ENCODE measurements at places on chromosomes 4 and X. TPM values are rescaled to one million over a fixed set of nuclear protein-coding genes. Genes with fewer than 3 reads are reported as not detected.

GRCh38 chr4:124083711-124084110 lies 628.8 kb downstream of the ANKRD50 start:
- no peak for DNase-seq

DNA sequence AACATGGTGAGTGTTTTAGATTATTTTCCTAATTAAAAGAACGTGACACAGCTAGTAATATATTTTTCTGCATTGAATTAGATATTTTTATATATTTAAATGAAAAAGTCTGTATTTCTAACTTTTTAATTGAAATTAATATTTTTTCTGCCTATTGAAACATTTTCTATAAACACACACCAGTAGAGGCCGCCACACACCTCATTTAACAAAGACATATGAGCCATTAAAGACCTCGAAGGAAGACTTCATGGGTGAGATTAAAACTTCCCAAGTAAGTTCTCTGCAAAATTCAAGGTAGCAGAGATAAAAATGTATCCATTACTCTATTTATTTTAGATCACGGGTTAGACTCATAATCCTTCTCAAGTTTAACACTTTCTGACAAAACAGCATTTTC lies 8.3 kb downstream of the SLITRK2 start:
- no peak for DNase-seq

GRCh38 chr4:8571702-8572685 lies 8.2 kb upstream of the GPR78 start:
- DNase-seq: no peak

- no peak for DNase-seq
These were observed 19.3 kb downstream of the DDIT4L start for GRCh38 chr4:100170986-100171385.

DNA sequence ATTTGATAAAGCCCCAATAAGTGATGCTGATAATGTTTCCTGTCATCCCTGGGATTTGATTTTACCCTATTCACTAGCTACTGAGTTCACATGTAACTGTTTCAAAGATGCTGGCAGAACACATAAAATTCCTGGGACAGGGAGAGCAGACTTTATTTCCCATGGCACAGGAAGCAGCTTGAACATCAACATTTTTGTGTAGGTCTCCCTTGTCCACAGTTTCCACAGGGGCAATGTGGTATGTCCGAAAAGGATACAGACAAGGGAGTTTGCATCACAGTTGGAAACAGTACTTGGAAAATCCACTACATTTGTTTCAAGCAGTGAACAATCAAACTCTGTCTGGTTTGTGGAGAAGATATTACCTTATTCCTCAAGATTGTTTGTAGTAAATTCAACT lies 129.2 kb upstream of the KLHL4 start:
- no peak for DNase-seq

GRCh38 chrX:7614616-7615015 lies 228.4 kb upstream of the VCX start:
- no peak for DNase-seq

GRCh38 chr4:123488916-123489315 lies 92.3 kb downstream of the SPRY1 start:
- peak; percentile 50 for DNase-seq

DNA sequence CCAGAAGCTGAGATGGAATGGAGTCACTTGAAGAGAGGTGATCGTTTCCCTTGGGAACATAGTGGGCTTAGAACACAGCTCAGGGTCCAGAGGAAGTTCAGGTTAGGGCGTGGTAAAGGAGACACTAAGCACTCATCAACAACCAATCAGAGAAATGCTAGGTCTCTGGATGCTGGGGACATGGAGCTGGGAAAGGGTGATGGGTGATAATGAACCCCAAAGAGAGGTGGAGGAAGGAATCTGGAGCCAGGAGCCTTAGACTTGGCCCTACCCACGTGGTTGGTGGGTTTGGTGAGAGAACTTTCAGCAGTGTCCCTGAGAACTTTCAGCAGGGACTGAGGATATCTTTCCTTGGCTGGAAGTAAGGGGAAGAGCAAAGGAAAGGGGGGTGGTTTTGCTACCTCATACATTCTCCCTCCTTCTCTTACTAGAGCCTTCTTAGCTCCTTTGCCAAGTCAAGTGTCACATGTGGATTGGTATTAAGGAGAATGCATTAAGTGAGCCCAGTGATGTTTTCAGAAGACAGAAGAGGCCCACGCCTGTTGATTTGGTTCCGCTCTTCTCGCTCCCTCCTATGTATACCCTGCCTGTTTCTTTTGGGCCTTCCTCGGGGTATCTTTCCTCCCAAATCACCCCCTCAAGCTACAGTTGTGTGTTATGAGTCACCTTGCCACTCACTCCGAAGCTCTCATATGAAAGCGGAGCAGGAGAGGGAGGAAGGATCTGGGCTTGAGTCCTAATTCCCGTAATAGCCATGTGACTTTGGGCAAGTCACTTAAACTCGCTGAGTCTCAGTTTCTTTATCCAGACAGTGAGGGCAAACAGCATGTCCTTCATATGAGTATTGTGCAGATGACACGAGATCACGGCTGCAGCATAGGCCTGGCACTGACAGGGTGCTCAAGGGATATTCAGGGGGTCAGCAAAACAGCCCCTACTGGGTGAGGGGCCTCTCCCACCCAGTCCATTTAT lies 63.1 kb downstream of the TSC22D3 start:
- DNase-seq: peak; percentile 64

DNA sequence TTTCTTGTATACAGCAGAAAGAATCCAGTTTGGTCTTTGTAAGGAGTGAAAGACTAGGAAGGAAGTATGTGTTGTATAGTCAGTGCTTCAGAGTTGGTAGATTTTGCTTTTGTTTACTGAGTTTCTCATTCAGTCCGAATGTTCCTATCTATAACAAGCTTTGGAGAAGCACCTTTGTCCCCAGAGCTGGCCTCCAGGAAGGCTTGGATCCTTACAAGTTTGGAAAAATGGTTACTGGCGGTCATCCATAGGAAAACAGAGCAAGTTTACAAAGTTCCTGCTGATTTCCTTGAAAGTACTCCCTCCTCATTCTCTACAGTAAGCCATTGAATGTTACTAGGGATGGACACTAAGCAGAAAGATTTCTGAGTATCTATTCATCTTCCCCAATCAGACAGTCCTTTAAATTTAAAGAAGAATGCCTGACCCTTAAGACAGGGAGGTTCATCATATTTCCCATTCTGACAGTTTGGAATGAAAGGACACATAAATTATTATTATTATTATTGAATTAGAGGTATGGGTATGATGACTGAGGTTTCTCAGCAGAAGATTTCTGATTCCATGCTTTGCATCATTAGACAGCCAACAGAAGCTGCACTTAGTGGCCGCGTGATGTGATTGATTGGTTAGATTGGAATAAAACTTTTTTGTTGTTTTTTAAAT lies 35.8 kb downstream of the FAT4 start:
- DNase-seq: no peak

- DNase-seq: peak; percentile 37
These were observed 278 bp downstream of the RELL1 start for GRCh38 chr4:37685823-37686372.

- DNase-seq: peak; percentile 36
These were observed 51.2 kb upstream of the KLF3 start for GRCh38 chr4:38612646-38613414.

GRCh38 chr4:129138810-129139496 lies 43.0 kb downstream of the C4orf33 start:
- no peak for DNase-seq

DNA sequence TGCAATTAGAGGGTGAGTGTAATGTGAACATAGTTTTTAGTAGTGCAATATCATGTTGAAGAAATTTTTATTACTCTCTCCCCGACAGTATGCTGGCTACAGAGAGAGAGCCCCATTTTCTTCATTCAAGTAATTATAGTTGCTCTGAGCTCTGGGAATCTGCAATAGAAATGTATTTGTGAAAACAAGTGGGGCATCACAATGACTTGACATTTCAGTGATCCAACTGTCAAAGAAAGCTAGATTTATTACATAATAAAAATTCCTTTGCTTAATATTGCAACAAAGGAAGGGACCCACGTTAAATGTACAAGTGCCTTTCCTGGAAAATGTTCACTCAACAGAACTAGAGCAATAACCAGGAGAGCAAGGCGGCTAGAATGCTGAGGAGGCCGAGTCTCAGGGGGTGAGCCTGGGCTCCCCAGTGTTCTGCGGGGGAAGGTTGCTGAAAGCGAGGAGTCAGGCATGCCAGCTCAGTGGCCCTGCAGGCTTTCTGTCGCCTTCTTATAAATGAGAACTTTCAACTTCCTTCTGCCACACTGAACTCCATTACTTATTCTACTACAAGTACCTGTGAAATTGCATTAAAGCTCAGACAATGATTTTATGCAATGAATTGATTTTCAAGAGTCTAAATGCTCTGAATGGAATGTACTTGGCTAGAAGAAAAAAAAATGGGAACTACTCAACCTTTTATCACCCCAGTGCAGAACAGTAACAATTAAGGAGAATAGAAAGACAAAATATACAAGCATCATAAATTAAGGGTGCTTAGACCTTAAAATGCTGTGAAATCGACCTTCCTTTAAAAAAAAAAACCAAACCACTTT lies 476.4 kb downstream of the AFF2 start:
- no peak for DNase-seq

GRCh38 chr4:71456841-71457240 lies 118.0 kb downstream of the SLC4A4 start:
- peak; percentile 72 for DNase-seq

GRCh38 chrX:9710332-9710731 lies 55.3 kb downstream of the GPR143 start:
- DNase-seq: no peak

GRCh38 chr4:171718069-171718468 lies 95.1 kb upstream of the GALNTL6 start:
- DNase-seq: no peak

- peak; percentile 72 for DNase-seq
These were observed 97.2 kb upstream of the PDE5A start for GRCh38 chr4:119725688-119726330.

GRCh38 chr4:155914782-155915181 lies 11.3 kb downstream of the TDO2 start:
- no peak for DNase-seq

DNA sequence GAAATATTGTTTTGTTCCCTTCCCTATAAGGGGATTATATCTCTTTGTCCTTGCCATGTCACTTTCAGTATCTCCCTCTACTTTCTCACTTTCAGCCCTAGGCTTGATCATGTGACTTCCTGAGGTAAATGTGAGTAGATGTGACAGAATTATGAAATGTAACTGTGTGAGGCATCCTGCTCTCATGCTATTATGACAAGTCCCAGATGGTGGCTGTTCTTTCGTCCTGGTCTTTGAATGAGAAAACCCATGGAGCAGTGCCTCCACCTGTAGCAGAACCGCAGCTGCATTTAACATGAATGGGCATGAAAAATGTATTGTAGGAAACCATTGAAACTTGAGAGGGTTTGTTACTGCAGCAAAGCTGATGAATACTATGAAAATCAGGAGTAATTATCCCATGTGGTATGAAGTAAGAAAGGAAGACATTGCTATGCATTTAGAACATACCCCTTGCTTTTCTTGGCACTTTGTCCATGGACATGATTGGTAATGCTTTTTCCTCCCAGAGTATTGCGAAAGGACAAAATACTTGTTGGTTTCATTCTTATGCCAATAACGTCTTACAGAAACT lies 202.2 kb upstream of the GPRIN3 start:
- DNase-seq: peak; percentile 77

GRCh38 chr4:28082686-28083390 lies 1222.2 kb downstream of the STIM2 start:
- no peak for DNase-seq

DNA sequence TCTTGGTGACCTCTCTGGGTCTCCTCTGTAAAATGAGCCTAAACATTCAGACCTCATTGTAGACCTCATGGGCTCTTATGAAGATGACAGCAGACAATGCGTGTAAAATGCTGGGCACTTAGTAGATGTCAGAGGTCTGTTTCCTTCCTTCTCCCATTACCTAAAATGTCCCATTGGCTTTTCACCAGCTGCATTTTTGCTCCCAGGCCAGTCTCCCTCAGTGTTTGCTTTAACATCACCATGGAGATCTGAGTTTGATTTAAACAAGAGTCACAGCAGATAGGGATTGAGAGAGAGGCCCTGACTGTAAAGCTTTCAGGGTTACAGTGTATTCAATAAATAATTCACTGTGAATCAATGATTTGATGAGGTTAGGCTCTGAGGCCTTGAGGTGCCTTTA lies 24.3 kb downstream of the PSAPL1 start:
- DNase-seq: no peak

DNA sequence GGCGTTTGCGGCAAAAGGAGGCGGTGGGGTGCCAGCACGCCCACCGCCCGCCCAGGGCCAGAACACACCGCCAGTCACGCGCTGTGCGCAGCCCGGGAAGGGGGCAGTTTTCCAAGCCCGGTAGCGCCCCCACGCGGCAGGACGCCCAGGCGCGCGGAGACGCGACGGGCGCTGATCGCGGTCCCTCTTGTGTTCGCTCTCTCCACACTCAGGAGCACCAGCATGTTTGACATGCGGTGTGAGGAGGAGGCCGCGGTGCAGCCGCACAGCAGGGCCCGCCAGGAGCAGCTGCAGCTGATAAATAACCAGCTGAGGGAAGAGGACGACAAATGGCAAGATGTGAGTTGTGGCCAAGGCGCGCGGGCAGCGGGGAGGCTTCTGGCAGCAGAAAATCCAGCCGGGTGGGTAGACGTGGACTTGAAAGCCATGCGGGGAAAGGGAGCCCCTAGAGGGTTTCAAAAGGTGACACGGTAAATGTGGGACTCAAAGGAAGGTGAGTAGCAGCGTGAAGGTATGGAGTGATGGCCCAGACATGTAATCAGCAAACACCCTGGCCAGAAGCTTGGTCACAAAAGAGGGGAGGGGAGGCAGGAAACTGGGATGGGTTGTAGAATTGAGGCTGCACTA lies 104.1 kb downstream of the PHOX2B start:
- peak; percentile 57 for DNase-seq

ZNF157 gene
- 0.02 TPM for polyA plus RNA-seq

GNRHR gene
- not detected for polyA plus RNA-seq

SSR4 gene
- polyA plus RNA-seq: 182 TPM

BMP3 gene
- polyA plus RNA-seq: 0.06 TPM

All from fibroblast of lung (primary cell).